ENCODE measurements at places on chromosomes 6 and 20.

DNA sequence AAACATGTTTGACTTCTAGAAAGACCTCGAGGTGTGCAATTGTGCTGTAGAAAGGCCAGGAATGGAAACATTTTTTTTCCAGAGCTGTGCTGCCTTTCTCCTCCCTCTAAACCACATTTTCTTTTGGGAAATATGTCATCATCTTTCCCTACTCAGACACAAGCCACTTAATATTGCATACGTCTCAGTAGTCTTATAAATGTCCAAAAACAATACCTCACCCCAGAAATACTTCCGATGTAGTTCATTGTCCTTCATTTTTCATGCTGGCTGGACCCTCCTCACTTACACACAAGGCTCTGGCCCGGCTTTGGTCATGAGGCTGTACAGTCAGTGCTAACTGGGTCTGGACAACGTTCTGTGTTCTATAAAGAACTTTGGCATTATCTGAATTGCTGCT is 126.4 kb downstream of the SCML4 start:
- no peak for DNase-seq

DNA sequence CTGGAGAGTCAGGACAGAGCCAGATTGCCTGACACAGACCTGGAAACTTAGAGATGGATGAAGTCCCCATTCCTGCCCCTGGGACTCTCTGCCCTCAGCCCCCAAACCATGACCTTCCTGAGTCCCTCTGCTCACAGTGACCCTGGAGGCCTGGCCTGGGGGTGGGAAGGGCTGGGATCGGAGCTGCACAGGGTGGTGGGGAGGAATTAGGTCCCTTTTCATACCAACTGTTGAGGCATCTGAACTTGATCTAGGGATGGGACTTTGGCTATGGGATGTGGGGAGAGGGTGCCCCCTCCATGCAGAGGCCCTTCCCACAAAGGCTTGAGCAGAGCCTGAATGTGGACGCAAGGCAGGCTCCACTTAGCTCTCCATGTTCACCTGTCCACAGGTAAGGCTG is 144.1 kb downstream of the MRPL14 start:
- DNase-seq: no peak

DNA sequence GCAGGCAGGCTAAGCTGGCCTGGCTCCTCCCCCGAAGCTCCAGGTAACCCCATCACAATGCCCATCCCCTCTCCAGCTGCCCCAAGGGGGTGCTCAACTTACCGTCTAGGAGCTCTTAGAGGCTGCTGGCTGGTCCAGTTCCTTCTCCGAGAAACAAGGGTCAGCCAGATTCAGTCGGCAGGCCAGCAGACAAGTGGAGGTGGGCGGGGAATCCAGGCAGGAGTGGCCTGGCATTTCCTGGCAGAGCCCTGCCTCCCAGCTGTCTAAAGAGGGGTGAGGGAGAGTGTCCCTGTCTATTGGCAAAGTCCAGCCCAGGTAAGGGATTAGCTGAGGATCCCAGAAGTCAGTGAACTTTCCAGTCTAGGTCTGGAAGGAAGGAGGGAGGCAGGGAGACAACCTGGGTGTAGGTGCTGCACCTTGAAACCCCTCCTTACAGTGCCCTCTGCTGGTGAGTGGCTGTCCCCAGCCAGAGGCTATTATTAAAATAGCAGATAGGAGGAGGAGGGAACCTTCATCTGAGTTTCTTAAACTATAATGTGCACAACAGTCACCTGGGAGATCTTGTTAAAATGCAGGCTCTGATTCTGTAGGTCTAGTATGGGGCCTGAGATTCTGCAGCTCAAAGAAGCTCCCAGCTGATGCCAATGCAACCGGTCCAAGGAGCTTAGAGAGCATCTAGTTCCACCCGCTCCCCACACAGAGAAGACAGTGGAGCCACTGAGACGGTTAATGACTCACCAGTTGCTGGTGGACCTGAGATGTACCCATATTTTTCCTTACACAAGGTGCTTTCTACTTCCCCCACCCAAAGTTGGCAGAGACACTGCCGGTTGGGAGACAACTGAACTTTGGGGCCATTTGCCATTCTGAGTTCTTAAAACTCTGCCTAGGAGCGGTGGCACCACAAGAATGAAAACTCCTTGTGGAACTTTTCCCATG is at the start of gene UNC5CL:
Gene UNC5CL, minus strand, starts transcription at position 162 of the 939 bp plus-strand sequence. CDS start 4,147 bp downstream, outside the sequence.
- peak; percentile 50 for DNase-seq

- no peak for DNase-seq
Observed at GRCh38 chr20:8601542-8601912, 467.4 kb upstream of the PLCB4 start.

- DNase-seq: no peak
Observed at GRCh38 chr6:164075981-164076615, 661.6 kb downstream of the QKI start.

GRCh38 chr6:106197441-106197840 is 111.3 kb downstream of the PRDM1 start:
- DNase-seq: no peak

DNA sequence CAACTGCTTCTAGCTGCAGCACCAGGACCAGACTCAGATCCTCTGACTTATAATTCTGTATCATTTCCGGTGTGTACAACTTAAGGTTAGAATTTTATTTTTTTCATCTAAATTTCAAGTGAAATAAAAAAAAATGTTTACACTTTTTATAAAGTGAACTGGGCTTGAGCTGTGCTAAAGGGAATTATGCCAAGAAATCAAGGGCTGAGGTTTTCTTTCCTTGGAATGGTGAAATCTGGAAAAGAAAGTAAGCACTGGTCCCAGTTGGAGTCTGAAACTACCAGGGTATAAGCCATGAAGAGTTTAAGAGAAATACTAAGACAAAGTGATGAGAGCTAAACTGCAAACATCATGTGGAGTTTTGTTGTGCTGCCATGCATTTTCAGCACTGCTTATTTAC is 21.7 kb upstream of the FYN start:
- no peak for DNase-seq

GRCh38 chr6:37456816-37457560 is 24.0 kb downstream of the CMTR1 start:
- DNase-seq: no peak
